Activated CD8-positive, alpha-beta memory T cell treated with anti-CD3 and anti-CD28 coated beads, Interleukin-2, amount 50 U/mL, for 48 hours (primary cell): ENCODE measurements at places on chromosomes 1 and 21.

DNA sequence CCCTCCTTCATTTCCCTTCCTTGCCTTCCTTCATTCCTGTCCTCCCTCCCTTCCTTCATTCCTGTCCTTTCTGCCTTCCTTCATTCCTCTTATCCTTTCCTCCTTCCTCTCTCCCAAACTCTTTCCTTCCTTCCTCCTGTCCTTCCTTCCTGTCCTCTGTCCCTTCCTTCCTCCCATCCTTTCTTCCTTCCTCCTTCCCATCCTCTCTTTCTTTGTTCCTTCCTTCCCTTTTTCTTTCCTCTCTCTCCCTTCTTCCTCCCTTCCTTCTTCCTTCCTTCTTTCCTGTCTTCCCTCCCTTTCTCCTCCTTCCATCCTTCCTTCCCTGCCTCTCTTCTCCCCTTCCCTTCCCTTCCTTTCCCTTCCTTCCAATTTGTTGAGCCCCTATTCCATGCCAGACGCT, 15.8 kb upstream of the JUN start:
- no peak for DNase-seq

DNA sequence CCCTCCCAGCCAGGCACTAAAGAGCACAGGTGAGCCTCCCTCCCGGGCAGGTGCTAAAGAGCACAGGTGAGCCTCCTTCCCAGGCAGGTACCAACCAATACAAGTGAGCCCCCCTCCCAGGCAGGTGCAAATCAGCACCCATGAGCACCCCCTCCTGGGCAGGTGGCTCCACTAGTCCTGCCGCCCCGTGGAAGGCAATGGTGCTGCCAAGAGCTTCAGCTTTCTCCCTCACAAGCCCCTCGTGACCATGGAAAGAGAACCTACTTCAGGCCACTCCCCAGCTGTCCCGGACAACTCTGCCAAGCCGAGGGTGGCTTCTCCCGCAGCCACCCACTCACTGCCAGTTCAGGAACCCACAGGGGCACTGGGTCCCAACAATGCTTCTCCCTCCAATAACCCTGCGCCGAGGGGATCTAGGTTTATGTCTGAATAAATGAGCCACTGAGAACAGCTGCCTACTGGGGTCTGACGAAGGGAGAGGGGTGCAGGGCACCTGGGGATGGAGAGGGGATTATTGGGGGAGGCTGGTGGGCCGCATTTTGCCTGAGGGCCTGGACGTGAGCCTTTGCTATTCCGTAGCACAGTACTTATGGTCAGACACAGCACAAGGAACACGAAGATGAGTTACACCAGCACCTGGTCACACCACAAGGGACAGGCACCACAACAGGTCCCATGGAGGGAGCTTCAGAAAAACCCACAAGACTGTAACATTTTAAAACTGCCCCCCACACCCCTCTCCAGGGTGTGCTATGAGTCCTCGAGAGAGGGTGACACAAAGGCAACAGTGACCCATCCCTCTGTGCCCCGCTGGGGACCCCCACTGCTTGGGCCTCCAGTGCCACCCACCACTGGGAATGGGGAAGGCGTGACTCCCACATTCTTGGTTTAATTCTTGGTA, 46.3 kb downstream of the PRDM15 start:
- no peak for DNase-seq

GRCh38 chr1:237166593-237167101, 124.7 kb downstream of the RYR2 start:
- DNase-seq, result no peak

- no peak for DNase-seq
Measured at GRCh38 chr1:12145616-12146342, 21.0 kb upstream of the TNFRSF1B start.

GRCh38 chr1:90394247-90394646, 322.9 kb downstream of the BARHL2 start:
- DNase-seq, result no peak

DNA sequence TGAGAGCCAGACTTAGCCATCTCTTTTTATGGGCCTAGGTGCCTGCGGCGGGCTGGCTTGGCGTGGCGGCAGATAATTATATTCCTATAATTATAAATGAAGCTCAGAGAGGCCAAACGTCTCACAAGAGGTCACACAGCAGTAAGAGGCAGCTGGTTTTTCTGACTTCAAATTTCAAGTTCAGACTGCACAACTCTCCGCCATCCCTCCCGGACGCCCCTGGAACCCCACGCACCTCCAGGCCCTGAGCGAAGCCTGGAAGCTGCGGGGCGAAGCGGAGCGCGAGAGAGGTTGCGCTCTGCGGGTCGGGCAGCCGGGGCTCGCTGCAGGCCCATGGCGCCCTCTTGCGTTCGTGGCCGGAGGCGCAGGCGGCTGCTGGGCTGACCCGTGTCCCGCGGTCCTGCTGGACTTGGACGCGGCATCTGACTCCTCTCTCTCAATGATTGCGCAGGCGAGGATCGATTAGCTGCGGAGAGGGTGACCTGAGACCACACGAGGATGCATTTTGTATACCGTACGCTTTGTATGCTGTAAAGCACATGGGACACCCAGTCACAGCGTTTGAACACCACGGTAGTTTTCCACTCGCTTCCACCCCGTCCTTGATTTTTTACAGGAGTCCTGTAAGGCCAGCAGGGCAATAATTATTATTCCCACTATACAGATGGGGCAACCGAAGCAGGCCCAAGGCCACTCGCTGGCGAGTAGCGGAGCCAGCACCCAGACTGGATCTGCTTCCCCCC, 272.7 kb downstream of the FOXD2 start:
- peak; percentile 94 for DNase-seq
